ENCODE measurements at places on chromosomes 1 and 21.
A peak's percentile ranks its signal among the peaks of the same experiment; 100 is the strongest.

DNA sequence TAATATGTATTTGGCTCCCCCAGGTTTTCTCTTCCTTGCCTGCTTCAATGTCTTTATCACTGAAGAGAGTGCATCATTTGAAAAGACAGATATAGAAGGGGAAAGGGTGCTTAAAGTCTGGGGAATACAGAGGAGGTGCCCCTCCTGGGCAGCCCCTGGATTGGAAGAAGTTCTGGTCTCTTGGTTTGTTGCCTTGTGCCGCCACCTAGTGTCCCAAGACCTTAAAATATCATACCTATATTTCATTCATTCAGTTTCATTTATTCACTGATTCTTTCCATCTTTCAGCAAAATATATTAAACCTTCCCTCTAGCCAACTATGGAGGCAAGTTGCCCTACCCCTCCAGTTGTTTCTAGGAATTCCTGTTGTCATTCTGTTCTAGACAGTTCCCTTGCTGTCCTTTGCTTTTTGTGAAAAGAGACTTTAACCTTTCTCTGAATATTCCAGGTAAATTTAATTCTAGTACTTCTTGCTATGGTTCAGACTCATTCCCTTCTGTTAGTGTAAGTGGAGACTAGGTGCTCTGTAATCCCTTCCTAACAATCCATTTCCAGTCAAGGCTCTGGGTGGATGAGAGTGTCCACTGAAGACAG is 56.1 kb downstream of the MEF2D start:
- no peak for DNase-seq

DNA sequence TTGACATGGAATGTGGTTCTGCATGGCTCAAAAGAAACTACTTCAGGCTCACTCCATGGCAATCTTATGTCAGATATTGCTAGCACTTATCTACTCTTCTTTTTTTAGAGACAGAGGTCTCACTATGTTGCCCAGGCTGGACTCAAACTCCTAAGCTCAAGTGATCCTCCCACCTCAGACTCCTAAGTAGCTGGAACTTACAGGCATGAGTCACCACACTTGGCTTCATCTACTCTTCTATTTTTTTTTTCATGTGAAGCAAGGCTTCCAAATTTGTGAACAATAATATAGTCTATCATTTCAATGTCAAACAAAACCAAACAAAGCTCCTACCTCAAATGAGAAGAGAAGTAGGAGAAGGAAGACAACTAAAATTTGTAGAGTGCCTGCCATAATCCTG is 7.5 kb upstream of the PSEN2 start:
- DNase-seq = no peak

- DNase-seq = no peak
These were observed 16.2 kb downstream of the PLXNA2 start for GRCh38 chr1:208228026-208228425.

GRCh38 chr1:94936861-94937620 is 10.1 kb upstream of the CNN3 start:
- no peak for DNase-seq

GRCh38 chr21:40840401-40841125 is 6.4 kb downstream of the DSCAM start:
- DNase-seq = no peak

DNA sequence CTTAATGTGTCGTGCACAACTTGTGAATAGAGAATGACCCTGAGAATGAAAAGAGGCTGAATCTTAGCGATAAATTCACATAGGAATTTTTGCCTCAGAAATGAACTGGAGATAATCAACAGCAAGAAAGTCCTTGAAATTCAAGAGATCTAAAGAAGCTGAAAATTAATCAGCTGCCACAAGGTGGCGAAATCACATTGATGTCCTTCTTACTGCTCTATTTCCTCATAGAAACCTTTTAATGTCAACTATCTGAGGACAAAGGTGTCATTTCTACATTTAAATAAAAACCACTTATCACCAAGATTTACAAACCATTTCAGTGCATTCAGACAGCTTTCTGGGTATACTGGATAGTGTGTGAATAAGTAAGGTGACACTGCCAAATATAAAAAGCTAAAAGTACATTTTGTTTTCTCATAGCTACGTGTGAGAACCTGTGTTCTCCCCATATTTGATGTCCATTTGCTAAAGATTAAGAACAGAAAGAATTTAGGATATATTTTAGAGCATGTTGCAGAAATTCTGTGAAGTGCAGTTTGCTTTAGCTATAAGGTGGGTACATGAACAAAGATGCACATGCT is 485.3 kb upstream of the PTBP2 start:
- peak; percentile 1 for DNase-seq

All from CD4-positive, alpha-beta memory T cell (primary cell).